HEK293T (cell line): ENCODE measurements at places on chromosomes 7 and 10.

DNA sequence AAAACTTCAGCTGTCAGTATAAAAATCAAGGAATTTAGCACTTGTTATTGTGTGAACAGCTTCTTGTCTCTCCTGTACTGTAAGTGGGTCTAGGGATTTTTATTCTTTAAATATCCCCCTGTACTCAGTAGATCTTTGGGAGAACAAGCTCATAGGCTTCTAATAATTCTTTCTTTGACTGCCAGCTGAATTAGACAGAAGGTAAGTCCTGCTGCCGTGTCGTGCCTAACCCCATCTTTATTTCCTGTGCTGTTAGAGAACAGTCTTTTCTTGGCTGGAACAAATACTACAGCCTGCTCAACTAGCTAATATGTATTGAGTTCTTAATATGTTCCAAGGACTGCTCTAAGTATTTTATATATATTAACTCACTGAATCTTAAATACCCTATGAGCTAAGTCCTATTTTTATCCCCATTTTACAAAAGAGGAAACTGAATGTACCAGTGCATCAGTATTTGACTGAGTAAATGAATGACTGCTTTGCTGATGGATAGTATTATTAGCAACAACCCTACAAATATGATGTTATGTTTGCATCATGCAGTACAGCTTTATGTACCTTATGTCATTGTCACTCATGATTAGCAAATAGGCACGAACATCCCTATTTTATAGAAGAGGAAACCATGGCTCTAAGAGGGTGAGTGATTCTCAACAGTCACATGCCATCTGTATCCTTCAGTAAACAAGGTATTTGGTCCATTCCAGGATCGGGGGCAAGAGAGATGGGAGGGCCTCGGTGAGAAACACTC is 5.5 kb upstream of the DUSP5 start:
- DNase-seq = no peak

DNA sequence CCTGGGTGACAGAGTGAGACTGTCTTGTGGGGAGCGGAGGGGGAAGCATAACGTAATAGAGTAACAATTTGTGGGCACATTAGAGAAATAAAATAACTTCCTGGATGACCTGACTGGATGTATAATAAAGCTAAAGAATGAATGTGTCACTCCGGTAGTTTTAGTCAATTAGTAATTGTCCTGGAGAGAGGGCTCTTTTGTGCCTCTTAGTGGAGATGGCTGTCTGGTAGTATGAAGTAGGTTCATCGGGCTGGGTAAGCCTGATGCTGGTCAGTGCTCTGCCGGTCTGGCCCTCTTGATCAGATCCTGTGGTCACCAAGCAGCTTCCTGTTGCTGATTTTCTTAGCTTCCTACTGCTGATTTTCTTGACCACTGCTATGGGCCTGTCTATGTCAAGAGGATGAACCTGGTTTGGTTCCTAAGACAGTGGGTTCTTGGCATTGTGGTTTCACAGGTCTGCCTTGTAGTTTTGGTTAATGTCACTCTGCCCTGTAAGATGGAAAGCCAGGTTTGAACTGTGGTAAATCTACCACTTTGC is 34.1 kb downstream of the ZRANB1 start:
- no peak for DNase-seq

DNA sequence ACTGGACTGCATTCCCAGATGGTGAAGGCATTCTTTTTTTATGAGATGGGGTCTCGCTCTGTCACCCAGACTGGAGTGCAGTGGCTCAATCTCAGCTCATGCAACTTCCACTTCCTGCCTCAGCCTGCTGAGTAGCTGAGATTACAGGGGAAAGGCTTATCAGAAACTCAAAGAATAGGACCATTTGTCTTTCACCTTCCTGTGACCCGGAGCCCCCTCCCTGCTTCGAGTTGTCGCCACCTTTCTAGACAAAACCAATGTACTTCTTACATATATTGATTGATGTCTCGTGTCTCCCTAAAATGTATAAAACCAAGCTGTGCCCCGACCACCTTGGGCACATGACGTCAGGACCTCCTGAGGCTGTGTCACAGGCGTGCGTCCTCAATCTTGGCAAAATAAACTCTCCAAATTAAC is 1.8 kb upstream of the METTL27 start:
- no peak for DNase-seq

- DNase-seq = no peak
Observed at GRCh38 chr10:79203014-79203644, 134.4 kb downstream of the ZMIZ1 start.

GRCh38 chr10:92590623-92591549 is 2.0 kb upstream of the KIF11 start:
- peak; percentile 65 for DNase-seq

GRCh38 chr7:112556633-112557032 is 75.8 kb downstream of the LSMEM1 start:
- no peak for DNase-seq

DNA sequence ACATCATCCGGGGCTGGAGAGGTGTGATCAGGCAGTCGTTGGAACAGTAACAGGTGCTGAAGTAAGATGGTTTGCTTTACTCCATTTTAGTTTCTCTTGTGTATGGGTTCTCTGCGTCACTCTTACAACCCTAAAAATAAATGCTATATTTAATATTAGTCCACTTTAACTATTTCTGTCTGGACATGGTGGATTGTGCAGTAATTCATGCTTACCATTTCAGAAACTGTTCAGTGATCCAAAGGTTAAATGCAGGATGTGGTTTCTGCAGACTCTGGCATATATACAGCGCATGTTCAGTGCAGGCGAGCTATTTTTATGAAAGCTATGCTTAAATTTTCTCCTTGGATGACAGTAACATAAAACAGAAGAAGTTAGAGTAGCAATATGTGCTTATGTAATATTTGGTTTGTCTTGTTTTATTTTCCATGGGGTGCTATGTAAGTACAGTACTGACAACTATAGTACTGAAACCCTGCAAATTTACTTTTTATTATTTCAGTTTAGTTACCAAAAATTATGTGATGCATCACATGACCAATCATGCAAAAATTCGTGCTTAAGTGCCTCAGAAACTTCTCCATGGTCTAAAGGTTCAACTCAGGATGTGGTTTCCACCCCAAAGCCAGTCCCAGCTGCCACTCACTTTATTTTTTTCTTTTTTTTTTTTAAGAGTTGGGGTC is 46.6 kb upstream of the GRID1 start:
- no peak for DNase-seq

DNA sequence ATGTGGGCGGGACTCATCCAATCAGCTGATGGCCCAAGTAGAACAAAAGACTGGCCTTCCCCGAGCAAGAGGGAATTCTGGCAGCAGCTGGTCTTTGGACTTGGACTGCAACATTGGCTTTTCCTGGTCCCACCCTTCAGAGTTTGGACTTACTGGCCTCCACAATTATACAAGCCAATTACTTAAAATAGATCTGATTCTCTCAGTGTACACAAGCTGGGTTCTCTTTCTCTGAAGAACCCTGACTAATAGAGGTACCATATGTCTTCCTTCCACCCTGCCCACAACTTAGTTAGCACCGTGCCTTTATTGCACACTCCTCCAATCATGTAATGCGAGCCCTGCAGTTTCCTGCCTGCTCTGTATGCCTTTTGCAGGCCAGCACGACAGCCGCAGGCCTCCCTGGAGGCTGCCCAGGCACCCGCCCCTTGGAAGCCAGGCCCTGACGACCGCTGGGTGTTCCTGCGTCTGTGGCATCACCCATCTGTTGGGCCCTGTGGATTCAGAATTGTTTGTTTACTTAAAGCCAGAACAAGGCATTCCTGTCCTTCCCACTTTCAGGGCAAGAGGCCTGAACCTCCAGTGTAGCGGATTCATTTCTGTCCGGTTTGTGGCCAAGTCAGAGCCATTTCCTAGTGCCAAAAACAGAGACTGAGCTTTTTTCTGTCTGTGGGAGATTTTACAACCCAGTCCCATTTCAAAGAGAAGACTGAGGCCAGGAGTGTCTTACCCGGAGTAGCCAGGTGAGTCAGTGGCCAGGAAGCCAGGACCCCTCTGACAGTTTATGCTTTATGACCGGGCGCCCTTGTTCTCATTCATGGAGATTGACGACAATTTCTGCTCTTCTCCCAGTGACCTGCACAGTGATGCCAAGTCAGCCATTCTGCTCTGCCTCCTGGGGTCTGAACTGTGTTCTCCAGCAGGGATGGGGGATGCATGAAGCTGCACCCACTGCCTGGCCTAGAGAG is 968 bp upstream of the INMT start:
- DNase-seq = no peak

- no peak for DNase-seq
Observed at GRCh38 chr7:3630081-3630480, 329.0 kb downstream of the SDK1 start.

DNA sequence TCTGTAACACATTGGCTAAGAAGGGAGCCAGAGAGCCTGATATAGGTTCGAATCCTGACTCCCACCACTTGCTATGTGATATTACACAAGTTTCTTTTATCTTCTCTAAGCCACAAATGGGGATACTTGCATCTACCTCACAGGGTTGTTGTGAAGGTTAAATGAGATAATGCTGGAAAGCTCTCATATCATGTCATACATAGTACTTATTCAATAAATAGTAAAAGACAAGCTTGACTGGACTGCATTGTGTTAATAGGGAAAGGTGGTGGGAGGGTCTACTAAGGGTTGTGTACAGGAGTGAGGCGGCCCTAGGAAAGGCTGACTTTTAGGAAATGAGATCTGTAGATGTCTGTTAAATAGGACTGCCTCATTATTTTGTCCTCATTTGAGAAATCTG is 35.8 kb upstream of the DNMBP start:
- no peak for DNase-seq

DNA sequence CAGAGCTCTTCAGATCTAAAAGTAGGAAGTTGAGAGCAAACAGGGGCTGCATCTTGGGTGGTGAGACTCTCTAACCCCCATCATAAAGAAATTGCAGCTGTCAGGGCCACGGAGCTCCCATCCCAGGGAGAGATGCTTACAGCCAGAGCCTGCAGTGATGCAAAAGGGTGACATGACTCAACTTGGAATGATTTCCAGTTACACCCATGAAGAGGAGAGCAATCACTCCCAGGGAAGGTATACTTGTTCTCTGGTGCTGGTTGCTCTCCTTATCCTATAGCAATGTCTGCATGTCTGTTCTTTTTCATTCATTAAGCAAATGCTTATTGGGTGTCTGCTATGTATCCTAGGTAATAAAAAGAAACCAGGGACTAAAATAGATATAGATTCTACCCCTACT is 228.0 kb downstream of the RAB11FIP2 start:
- DNase-seq = no peak
